ENCODE measurements at places on chromosomes 6 and 20.
A peak's percentile ranks its signal among the peaks of the same experiment; 100 is the strongest.

- DNase-seq = no peak
These were observed 39.3 kb downstream of the ATXN1 start for GRCh38 chr6:16721977-16722376.

- DNase-seq = no peak
These were observed 22.1 kb downstream of the CST4 start for GRCh38 chr20:23666698-23667097.

GRCh38 chr6:170072246-170072645, 218.6 kb downstream of the DLL1 start:
- no peak for DNase-seq

GRCh38 chr6:3310051-3310448, 51.3 kb downstream of the PSMG4 start:
- no peak for DNase-seq

GRCh38 chr6:123956492-123957139, 153.0 kb downstream of the NKAIN2 start:
- DNase-seq = no peak

DNA sequence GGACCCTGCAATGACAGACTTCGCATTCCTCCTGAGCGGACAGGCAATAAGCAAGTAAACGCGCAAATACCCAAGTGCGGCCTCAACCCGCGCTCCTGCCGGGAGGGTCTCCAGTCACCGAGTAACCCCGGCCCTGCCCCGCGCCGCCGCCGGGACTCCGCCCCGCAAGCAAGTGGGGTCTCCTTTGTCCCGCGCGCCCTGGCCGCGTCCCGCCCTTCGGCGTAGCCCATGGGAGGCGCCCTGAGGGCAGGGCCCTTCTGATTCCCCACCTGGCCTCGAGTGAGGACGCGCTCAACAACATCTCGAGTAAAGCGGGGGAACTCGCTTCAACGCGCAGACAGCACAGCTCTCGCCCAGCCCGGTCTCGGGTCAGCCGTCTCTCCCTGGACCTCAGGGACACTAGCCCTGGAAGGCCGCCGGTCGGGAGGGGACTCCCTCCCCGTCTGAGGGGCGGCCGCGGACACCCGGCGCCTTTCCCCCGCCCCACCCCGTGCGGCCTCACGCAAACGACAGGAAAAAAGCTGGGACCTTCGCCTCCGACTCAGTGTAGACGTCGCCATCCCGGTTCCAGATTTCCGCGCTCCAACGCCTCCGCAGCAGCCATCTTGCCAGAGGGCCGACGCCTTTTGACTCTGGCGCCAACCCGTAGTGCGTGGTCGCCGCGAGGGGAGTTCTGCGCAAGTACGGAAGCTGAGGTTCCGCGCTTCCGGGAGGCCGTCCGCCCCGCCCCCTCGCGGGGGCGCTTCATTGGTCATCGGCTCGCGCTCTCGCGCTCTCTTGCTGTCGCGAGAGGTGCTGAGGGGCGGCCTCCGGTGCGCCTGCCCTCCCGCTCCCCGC, 461 bp upstream of the GID8 start:
- DNase-seq = peak; percentile 97

- no peak for DNase-seq
These were observed 124.6 kb downstream of the EDN3 start for GRCh38 chr20:59424976-59425375.

GRCh38 chr6:124536842-124537191, 425.4 kb upstream of the RNF217 start:
- DNase-seq = no peak

DNA sequence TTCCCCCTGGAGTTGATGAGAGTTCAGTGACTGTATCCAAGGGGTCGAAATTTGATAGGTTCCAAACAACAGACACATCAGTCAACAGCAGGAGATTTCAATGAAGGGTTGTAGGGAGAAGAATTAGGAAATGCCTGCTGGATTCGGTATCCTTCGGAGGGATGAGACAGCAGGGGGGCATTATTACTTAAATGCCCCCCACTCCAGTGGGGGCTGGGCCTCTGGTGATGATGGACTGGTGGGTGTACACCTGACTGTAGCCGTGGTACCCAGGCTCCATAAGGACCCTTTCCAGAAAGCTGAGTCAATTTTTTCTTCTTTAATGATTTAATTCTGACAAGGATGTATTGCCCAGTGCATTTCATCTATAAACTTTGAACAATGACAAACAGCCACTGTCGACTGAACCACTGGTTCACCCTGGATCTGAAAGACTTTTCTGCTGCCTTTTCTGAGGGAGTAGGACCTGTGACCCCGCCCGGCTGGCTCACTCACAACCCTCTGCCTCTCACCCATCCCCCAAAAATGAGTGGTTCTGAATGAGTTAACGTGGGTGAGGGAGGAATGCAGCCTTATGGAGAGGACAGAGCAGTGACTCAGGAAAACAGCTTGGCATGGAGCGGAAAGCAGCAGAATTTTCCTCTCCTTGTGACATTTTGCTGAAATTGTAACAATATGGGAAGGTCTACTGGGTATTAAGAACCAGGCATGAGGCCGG, 41.0 kb downstream of the ZMYND8 start:
- no peak for DNase-seq

DNA sequence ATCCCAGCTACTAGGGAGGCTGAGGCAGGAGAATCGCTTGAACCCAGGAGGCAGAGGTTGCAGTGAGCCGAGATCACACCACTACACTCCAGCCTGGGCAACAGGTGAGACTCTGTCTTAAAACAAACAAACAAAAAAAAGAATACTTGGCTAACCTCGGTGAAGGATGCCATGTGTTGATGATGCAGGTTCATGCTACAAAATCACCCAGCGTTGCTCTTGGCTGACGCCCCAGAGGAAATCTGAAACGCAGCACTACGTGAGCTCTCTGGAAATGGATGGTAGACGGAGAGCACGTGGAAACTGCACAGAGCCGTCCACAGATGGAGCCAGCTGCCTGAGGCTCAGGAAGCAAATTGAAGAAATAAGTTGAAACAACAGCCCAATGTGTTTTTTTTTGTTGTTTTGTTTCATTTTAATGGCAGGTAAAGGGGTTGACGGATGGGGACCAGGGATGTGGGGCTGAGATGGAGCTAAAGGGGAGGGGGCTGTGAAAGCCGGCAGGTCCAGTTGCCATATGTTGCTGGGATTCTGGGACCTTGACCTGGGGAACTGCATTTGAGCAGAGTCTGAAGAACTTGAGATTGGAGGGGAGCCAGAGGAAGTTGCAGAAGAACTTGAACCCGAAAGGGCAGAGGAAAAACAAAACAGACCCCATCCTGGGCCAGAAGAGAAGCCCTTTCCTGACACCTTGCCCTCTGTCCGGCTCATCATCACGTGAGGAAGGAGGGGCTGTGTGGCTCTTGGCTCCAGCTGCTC, 12.8 kb upstream of the MANBAL start:
- DNase-seq = no peak

DNA sequence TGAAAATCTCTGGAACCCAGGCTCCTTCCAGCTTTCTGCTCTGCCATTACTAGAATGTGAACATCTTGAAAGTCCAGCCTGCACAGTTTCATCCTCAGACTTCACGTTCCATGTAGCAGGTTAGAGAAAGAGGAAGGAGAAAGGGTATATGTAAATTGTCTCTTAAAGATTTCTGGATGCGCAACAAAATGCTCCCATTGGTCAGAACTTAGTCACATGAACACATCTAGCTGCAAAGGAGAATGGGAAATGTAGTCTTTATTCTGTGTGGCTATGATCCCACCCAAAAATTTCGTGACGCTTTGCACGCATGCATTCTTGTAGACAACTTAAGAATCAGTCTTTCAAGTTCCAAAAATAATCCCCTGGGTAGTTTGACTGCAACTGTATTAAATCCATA, 46.4 kb upstream of the CHD6 start:
- DNase-seq = no peak

DNA sequence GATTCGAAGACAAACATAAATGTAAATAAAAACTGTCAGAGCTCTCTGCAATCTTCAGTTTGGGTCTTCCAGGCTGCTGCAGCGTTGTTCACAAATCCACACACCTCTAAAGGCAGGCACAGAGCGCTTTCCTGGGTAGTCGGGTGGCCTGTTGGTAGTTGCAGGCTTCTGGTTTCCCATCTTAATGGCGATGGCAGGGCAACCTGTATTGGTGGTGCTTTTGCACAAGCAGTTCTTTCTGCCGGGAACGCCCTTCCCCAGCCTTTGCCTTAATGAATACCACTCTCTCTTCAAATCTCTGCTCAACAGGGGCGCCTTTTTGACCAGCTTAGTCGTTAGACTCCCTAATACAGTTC, 723 bp upstream of the IFT52 start:
- no peak for DNase-seq

All from stimulated activated CD4-positive, alpha-beta T cell treated with anti-CD3 and anti-CD28 coated beads, Interleukin-4, amount 100 ng/mL, for 4 hours (primary cell).